Kidney epithelial cell (primary cell): ENCODE measurements at places on chromosomes 4 and X. TPM values are rescaled to one million over a fixed set of nuclear protein-coding genes. Genes with fewer than 3 reads are reported as not detected.

Gene NPY5R
- total RNA-seq, result 1.3 TPM in 1 of 2 replicates, not detected in the other

Gene USP38
- total RNA-seq, result 27.7 and 30.5 TPM in 2 replicates

Gene C4orf36
- 0.71 TPM in 1 of 2 replicates, not detected in the other for total RNA-seq

Gene PNCK
- total RNA-seq, result 0.34 and 1.6 TPM in 2 replicates

Gene PABPC4L
- total RNA-seq, result 0.75 and 1.1 TPM in 2 replicates

Gene HTN3
- total RNA-seq, result not detected in 2 replicates

Gene WAS
- 2.2 TPM in 1 of 2 replicates, not detected in the other for total RNA-seq

Gene JADE1
- 16.1 and 16.9 TPM in 2 replicates for total RNA-seq

Gene PAGE1
- not detected in 2 replicates for total RNA-seq

Gene SMARCA5
- 46.9 and 55.0 TPM in 2 replicates for total RNA-seq

Gene MAGEA6
- not detected in 2 replicates for total RNA-seq

Gene ZBED1
- 42.8 and 48.3 TPM in 2 replicates for total RNA-seq

Gene CTAG2
- total RNA-seq, result not detected in 2 replicates

Gene PROM1
- total RNA-seq, result 69.0 and 74.8 TPM in 2 replicates

Gene ADGRL3
- 2.1 and 2.5 TPM in 2 replicates for total RNA-seq

Gene SH3RF1
- 25.6 and 30.5 TPM in 2 replicates for total RNA-seq

Gene SPANXC
- total RNA-seq, result not detected in 2 replicates

Gene HOPX
- total RNA-seq, result 0.96 and 3.0 TPM in 2 replicates

Gene FGA
- not detected in 2 replicates for total RNA-seq

Gene RAB9B
- total RNA-seq, result 0.33 and 0.34 TPM in 2 replicates

Gene ETDA
- not detected in 2 replicates for total RNA-seq

Gene MAGIX
- total RNA-seq, result 2.9 and 5.1 TPM in 2 replicates

Gene PRR32
- not detected in 2 replicates for total RNA-seq

Gene ERAS
- total RNA-seq, result not detected in 2 replicates

Gene RASGEF1B
- total RNA-seq, result 13.6 and 14.0 TPM in 2 replicates

Gene MAGEE2
- 0.17 TPM in 1 of 2 replicates, not detected in the other for total RNA-seq

Gene ZNF157
- total RNA-seq, result 0.07 and 0.63 TPM in 2 replicates

Gene MAGEB6
- not detected in 2 replicates for total RNA-seq

Gene RAB33A
- total RNA-seq, result 3.2 and 3.6 TPM in 2 replicates

Gene PF4V1
- total RNA-seq, result not detected in 2 replicates

Gene HMGN5
- 0.96 and 2.0 TPM in 2 replicates for total RNA-seq

Gene DUSP9
- 3.2 and 4.1 TPM in 2 replicates for total RNA-seq

Gene FGFR3
- total RNA-seq, result 2.1 and 3.2 TPM in 2 replicates

Gene PWWP3B
- total RNA-seq, result 1.2 and 1.4 TPM in 2 replicates

Gene IGSF1
- total RNA-seq, result 0.13 and 0.27 TPM in 2 replicates

Gene ESX1
- total RNA-seq, result not detected in 2 replicates

Gene GPR78
- not detected in 2 replicates for total RNA-seq

Gene CSAG2
- total RNA-seq, result not detected in 2 replicates

Gene PDHA1
- 40.6 and 74.7 TPM in 2 replicates for total RNA-seq

Gene CXCL3
- 5.3 and 7.3 TPM in 2 replicates for total RNA-seq

Gene CABS1
- not detected in 2 replicates for total RNA-seq

Gene DMP1
- not detected in 2 replicates for total RNA-seq

Gene EVC
- total RNA-seq, result 41.4 and 52.7 TPM in 2 replicates

Gene SSX2
- not detected in 2 replicates for total RNA-seq

Gene MXRA5
- total RNA-seq, result 4.9 and 5.4 TPM in 2 replicates

Gene RNF150
- 3.2 and 5.4 TPM in 2 replicates for total RNA-seq

Gene GAGE12J
- total RNA-seq, result not detected in 2 replicates

Gene CCDC120
- 5.5 and 6.4 TPM in 2 replicates for total RNA-seq

Gene MAGEA2
- total RNA-seq, result not detected in 2 replicates
